ENCODE measurements at places on chromosomes 6 and 20. TPM values are rescaled to one million over a fixed set of nuclear protein-coding genes. Genes with fewer than 3 reads are reported as not detected.

- DNase-seq: no peak
Measured at GRCh38 chr6:150689900-150690590, 90.4 kb downstream of the PLEKHG1 start.

- DNase-seq: no peak
Measured at GRCh38 chr6:111210194-111210728, 123.0 kb downstream of the SLC16A10 start.

- DNase-seq: peak; percentile 62
Measured at GRCh38 chr6:165850434-165851019, 187.5 kb upstream of the PDE10A start.

DNA sequence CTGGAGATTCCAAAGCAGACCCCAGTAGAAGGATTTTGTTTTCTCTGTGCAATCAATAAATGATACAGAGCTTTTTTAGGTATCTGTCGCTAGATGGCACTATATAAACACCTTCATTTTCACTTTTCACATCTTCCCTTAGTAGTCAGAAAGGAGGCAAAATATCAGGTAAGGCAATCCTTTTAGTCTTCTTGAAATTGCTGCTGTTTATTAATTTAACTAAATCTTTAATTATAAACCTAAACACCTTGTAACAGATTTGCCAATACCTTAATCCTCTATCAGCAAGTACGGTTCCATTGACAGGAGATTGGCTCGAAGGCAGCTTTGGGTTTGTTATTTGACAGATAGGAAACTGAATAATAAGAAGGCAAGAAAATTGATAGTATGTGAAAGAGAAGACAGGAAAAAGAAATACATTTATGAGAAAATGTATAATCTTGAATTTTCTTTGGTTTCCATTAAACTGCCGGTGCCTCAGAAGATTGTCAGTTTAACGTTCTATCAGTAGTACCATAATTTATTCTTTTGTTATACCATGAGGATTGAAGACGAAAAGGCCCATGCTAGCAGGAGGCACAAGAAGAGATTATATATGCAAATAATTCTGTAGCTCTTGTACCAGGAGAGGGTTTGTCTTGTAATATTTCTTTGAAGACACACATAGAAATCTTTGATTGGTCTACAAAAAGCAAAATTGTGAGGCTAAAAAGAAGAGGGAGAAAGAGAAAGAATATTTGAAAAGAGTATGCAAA, 23.5 kb upstream of the IBTK start:
- DNase-seq: no peak

DNA sequence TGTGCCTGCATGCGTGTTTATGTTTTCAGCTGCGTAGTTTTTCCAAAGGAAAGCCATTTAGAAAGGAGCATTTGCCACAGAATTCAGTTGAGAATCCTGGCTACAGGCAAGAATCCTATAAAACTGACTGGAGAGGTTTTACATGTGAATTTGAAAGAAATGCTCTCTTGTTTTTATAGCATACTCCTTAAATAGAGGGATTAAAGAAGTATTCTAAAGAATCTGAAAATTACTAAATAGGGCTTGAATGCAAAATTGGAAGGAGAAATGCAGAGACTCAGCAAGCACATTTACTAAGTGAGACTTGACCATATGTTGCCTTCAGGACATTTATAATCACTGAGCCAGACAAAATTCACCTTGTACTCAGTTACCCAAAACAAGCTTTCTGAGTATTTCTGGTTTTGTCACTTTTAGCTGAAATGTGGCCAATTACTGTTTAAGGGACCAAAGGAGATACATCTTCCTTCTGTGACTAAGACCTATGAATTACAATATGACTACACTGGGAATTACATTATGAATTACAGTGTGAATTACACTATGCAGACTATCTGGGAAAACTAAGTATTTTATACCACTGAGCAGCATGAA, 107.4 kb upstream of the ASCC3 start:
- DNase-seq: no peak

DNA sequence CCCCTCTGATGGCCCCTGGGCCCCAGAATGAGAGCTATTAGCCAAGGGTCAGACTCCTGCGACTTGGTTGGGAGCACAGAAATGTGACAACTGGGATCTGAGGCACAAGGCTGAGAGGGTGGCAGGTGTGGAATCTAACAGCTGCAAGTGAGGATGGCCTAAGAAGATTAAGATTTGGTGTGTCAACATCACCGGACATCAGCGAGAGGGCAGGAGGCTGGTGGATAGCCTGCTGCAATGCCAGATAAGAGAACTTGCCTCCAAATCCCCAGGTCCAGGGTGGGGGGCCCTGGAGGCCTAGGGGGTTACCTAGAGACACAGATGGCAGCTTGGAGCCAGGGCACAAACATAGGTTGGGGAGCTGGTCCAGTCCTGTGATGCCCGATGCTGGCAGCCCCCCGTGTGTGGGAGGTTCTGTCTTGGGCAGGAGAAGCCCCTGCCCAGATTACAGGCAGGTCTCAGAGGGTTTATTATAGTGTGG, 155.8 kb downstream of the GRM4 start:
- DNase-seq: no peak

GRCh38 chr6:96542702-96543101, 20.2 kb upstream of the FHL5 start:
- no peak for DNase-seq

DNA sequence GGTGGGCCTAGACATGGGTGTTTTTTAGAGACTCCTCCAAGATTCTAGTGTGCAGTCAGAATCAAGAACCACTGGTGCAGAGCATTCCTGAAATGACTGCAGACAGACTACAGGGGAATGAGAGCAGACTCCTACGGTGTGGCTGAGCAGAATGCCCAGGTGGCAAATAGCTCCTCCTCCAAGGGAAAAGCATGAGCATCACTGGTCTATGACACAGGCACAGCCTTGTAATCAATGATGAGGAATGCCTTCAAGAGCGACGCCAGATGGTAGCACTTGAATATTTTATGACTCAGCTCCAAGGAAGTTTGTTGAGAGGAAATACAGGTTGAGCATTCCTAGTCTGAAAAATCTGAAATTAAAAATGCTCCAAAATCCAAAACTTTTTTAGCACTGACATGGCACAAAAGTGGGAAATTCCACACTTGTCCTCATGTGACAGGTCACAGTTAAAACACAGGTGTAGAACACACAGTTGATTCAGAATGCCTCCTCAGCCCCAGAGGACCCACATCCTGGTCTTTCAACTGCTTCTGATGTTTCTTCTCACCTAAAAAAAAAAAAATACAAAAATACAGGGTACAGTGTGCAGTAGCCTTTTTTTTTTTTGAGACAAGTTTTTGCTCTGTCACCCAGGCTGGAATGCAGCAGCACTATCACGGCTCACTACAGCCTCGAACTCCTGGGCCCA, 10.6 kb upstream of the FAM8A1 start:
- no peak for DNase-seq

DNA sequence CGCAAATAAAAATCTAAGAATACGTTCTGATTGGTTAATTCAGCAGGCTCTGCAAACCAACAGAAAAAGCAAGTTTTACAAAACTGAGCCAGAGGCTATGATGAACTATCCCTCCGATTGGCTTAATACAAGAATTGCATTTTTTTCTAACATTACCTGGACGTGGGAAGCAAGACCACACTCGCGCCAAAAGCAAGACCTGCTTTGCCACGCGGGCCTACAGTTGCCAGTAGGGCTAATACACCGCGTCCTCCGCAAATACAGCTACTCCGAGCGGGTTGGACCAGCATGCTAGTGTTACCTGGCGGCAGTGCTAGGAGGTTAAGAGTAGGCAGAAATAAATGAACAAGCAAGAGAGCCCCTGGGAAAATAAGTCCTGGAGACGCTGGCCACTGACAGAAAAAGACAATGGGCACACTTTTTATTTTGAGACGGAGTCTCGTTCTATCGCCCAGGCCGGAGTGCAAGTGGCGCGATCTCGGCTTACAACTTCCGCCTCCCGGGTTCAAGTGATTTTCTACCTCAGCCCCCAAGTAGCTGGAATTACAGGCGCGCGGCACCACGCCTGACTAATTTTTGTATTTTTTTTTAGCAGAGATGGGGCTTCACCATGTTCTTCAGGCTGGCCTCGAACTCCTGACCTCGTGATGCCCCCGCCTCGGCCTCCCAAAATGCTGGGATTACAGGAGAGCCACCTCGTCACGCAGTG, 131.9 kb upstream of the BTN3A2 start:
- no peak for DNase-seq

BPIFB3 gene
- not detected for total RNA-seq

BTN1A1 gene
- total RNA-seq: not detected

CRISP2 gene
- total RNA-seq: 0.61 TPM

LHFPL5 gene
- not detected for total RNA-seq

Data from upper lobe of left lung (tissue), 6 donors.